Stimulated activated CD4-positive, alpha-beta T cell treated with anti-CD3 and anti-CD28 coated beads, TNF-alpha, amount 100 ng/mL, for 4 hours (primary cell): ENCODE measurements at places on chromosomes 6 and 20.

GRCh38 chr6:133392641-133393040 lies 151.5 kb downstream of the EYA4 start:
- no peak for DNase-seq

- DNase-seq: no peak
These were observed 78.7 kb downstream of the NCOA7 start for GRCh38 chr6:125869427-125869826.

- DNase-seq: no peak
These were observed 33.0 kb downstream of the CARMIL1 start for GRCh38 chr6:25312034-25312620.

DNA sequence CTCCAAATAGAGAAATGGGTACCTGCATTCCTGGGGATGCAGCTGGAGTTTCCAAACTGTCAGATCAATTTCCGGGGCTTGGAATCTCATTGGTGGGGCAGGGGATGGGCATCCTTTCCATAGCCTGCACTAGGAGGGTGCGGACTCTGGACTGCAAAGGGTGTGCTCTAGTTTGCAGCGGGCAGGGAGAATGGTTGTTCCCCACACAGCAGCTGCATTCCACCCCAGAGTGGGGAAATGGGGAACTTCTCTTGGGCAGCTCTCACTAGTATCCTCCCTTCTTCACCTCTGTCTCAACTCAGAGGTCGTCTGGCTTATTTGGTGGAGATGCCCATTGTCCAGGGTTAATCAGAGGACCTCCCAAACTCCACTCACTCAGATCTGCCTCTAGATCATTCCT lies 34.5 kb upstream of the CDKN1A start:
- DNase-seq: no peak

GRCh38 chr6:73388800-73389512 lies 5.7 kb upstream of the DDX43 start:
- peak; percentile 35 for DNase-seq

DNA sequence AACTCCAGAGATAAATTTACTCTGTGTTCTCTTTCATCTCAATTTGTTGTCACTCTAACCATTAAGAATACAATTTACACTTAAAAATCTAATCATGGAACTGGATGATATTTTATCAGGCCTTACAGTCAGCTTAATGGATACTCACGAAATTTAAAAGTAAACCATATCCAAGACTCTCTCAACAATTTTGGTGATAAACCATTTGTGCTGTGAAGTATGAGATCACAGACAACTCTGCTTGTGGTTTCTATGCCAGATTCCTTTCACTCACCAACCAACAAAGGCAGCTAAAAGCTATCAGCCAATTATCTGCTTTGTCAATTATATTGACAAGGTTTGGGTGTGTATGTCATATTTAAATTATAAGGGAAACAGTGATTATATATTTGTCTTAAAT lies 155.8 kb downstream of the TRDN start:
- no peak for DNase-seq

DNA sequence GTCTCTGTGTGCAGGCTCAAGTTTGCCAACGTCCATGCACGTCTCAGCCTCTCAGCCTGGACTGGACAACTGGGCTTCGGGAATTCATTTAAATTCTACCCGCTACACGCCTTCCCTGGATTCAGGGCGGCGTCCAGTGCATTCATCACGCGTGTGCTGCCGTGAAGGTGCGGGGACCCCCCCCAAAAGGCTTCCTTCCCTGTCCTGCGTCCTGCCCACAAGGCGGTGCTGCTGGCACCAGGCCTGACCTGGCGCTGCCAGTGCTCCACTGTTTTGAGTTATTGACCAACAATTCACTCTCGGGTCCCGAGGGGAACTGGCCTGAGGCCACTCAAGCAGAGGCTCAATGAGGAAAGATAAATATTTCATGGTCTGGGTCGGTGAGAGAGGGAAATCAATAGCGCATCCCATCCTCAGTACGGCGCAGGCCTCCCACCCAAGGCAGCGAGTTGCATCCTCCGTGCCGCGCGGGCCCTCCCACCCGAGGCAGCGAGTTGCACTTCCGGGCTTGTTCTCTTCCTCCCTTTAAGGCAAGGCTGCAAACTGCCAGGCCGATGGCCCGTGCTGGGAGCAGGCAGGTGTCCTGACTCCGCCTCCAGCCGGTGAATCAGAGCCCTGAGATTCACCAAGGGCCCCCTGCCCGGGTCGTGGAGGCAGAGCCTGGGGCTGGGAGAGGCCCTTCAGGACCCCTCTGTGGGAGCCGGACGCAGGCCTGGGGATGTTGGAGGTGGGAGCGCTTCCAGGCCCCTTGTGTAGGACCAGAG lies 22.8 kb upstream of the BHLHE23 start:
- DNase-seq: no peak

GRCh38 chr6:138847884-138848283 lies 52.0 kb downstream of the ECT2L start:
- no peak for DNase-seq

DNA sequence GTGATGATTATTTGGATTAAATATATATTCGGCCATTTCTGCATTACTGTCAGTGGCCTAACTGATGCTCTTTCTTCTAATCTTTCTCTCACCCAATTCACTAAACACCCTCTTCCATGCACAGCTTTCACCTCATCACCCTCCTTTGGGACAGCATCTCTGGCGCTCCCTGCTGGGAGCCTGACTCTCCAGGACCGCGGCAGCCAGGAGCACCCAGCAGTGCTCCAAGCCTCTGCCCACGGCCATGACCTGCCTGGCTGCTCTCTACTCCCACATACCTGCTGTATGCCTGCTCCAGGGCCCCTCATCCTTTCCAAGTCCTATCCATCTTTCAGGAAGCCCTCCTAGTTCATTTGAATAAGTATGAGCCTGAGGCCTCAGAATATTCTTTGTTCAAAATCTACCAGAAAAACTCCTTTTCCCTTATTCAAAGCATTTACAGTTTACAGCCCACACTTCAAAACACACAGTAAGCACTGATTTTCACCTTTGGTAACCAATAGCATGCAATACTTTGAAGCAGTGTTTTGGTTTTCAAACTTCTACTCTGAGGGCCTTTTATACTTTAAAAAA lies 15.2 kb downstream of the CTCFL start:
- no peak for DNase-seq

- DNase-seq: no peak
These were observed 460.1 kb upstream of the MANEA start for GRCh38 chr6:95117236-95117635.

- DNase-seq: no peak
These were observed 28.2 kb downstream of the ISM1 start for GRCh38 chr20:13249118-13249797.

DNA sequence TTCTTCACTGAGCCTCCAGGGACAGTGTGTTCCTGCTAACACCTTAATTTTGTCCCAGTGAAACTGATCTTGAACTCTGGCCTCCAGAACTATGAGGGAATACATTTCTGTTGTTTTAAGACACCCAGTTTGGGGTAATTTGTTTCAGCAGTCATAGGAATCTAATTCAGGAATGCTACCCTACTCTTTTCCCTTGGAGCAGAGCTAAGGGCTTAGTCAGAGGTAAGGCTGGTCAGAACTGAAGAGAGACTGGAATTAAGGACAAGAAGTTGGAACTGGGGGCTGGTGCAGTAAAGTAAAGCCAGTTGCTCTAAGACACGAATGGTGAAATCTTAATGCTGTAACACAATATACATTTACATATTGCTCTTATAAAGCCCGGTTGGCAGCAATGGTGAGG lies 809.7 kb downstream of the MAFB start:
- DNase-seq: no peak

- no peak for DNase-seq
These were observed 34.8 kb downstream of the SLC35D3 start for GRCh38 chr6:136956590-136957544.

DNA sequence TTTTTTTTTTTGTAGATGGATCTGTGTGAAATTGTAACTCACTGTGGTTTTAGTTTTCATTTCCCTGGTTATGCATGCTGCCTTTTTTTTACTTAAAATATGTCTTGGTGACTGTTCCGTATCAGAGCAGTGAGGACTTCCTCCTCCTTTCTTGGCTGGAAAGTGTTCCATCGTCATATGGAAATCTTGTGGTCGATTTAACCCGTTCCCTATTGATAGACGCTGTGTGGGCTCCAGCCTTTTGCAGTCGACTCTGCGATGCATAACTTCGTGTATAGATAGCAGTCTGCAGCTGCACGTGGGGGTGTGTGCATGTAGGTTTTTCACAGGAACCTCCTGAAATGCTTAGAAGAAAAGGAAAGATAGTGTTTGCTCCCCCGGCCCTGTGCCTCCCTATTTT lies 28.1 kb upstream of the PNPLA1 start:
- no peak for DNase-seq

GRCh38 chr6:164010441-164011103 lies 596.1 kb downstream of the QKI start:
- DNase-seq: no peak

DNA sequence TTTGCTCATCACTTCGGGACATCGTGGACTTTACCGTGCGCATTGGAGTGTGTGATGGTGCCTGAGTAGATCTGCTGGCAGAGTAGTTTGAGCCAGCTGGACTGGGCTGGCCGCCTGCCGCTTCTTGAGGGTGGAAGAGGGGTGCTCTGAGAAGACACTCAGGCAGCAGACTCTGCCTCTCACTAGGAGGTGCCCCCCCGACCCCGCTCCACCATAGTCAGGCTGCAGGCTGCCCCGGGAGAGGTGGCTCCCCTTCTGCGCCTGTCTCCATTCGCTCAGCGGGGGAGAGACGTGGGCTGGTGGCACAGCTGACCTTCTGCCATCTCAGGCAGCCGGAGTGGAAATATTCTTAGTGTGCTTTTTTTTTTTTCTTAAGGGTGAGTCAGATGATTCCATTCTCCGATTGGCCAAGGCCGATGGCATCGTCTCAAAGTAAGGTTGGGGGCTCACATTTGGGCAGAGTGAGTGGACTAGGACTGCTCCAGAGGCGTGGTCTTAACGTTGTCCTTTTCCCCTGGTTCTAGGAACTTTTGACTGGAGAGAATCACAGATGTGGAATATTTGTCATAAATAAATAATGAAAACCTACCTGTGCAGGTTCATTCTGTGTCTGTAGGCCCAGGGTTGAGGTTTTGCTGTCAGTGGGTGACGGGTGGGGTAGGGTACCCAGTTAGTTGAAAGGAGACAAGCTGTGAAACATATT lies 1.2 kb downstream of the RPS21 start:
- DNase-seq: no peak

GRCh38 chr6:26360451-26361416 lies 4.3 kb upstream of the BTN3A2 start:
- DNase-seq: no peak

- DNase-seq: peak; percentile 29
These were observed 16.1 kb upstream of the ZNF292 start for GRCh38 chr6:87139236-87139635.

DNA sequence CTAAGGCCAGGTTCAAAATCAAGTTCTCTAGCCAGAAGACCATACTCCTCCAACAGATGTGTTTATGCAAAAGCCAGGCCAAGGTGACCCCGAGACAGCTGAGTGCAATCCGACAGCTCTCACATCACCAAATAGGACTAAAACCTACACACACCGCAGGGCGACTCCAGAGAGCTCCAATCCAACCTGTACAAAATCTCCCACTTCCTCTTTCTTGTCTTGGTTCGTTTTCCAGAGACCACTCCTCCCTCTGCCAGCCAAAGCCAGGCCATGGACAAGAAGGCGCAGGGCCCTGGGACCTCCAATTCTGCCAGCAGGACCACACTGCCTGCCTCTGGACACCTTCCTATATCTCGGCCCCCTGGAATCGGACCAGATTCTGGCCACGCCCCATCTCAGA lies 11.5 kb upstream of the NOP56 start:
- DNase-seq: no peak

GRCh38 chr6:7389162-7389450 lies 436 bp downstream of the CAGE1 start:
- no peak for DNase-seq

DNA sequence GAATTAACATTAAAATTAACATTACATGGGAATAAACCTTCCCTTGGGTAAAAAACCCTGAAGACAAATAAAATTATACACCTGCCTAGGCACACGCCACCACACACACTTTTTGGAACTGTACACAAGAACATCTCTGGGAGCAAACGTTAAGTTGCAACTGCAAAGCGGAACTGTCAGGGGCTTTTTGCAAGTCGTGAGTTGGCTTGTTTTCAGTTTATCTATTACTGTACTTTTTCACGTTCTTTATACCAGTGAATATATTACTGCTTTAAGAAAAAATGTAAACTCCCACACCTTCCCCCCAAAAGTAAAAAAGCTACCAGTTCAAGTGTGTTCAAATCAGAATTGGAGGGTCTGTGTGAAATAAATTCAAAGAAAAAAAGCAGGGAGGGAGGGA lies 65.5 kb upstream of the NFATC2 start:
- DNase-seq: no peak

DNA sequence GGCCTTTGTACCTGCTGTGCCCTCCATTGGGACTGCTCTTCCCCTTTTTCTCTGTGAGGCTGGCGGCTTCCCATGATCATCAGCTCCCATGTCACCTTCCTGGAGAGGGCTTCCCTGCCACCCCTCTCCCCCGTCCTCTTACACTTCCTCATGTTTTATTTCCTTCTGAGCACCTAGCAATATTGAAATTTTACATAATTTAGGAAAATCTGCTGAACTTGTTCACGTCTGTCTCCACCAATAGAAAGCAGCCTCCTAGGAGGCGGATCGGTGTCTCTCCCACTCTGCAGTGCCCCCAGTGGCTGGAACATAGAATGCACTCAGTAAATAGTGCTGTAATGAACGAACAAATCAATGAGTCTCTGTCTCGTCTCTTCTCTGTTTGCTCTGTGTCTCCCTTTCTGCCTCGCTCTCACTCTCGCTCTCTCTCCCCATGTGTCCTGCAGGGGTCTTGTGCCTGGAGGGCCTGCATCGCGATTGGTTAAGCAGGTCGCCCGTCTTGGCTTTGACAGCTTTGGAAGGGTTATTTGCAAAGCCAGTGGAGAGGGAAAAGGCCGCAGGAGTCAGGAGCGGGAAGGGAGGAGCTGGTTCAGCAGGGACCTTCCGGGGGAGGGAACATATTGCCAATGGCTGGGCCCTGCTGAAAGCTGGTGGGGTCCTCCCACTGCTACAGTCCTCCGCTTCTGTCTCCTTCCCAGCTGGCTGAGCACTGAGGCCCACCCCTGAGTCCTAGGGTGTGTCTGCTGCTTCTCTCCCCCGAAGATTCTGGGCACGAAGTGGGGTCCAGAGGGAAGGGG lies 12.1 kb upstream of the OCSTAMP start:
- peak; percentile 11 for DNase-seq

DNA sequence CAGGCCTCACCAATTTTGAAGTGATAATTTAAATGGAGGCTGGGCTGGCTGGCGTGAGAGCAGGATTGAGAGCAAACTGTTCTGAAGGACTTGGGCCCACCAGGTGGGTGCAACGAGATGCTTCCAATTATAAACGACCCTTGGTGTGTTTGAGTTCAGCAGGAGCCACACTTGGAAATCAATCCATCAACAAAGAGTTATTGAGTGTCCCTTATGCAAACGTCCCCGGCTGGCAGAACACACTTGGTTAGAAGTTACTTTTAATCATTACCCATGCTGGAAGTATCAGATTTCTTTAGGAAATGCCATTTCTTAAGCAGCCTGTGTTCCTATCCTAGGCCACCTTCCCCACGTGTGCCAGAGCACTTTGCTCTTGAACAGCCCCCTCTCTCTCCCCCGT lies 37.8 kb upstream of the ZNF831 start:
- no peak for DNase-seq
